Glomerular endothelial cell (primary cell): ENCODE measurements at places on chromosomes 1 and 21.

- DNase-seq, result no peak
Observed at GRCh38 chr1:94351481-94351880, 66.7 kb upstream of the ABCD3 start.

DNA sequence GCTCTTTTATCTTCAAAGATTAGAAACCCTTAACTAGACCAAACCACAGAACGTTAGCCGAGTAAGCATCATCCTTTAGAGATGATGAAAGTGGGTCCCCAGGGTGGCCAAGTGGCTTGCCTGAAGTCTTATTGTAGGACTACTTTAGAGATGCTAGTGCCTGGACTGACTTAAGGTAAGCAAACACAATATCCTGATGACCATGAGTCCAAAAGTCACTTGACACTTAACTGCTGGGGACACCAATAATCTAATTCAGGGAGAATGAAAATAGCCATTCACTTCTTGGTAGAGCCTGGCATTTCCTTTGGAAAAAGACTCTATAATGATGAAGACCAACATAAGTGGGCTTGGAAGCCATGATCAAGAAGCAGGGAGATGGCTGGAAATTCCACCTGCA lies 225.3 kb upstream of the IRF2BP2 start:
- no peak for DNase-seq

DNA sequence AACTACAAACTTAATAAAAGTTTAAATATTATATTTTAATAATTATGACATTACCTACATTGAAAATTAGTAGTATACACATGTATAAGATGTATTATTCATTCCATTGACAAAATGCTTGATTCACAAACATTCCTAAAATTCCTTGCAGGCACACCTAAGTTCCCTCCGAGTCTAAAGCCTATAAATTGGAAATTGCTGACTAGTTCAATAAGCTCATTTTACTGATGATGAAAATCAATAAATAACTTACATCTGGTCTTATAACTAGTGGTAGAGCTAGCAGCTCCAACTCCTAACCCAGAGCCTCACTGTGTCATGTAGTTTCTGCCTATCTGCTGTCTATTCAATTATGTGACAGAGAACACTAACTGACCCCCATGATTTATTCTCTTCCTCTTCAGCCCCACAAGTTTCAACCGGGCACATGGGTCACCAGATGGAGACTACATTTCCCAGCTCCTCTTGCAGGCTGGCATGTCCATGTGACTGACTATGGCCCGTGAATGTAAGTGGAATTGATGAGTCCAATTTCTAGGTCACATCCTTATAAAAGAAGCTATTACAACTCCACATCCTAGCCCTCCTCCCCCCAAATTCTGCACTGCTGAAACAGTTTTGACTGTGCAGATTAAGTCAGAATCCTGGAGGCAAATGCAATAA lies 29.6 kb upstream of the LRRC8D start:
- DNase-seq, result no peak

GRCh38 chr1:87399701-87400100 lies 71.0 kb downstream of the LMO4 start:
- no peak for DNase-seq

DNA sequence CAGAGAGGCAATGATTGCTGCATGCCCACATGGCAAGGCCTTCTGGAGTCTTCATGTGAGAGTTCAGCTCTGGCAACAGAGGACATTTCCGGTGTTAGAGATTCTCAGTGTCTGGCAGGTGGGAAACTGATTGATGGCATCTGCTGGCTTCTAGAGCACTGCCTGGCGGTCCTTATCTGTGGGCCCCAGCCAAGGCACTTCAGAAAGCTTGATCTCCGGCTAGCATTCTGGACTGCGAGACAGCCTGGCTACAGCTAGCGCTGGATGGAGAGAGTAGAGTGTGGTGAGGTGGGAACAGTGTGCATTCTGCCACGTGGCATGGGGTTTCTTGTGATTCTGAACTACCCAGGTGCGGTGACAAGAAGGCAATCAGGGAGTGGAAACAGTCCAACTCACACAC lies 9.4 kb downstream of the ZNF678 start:
- no peak for DNase-seq

DNA sequence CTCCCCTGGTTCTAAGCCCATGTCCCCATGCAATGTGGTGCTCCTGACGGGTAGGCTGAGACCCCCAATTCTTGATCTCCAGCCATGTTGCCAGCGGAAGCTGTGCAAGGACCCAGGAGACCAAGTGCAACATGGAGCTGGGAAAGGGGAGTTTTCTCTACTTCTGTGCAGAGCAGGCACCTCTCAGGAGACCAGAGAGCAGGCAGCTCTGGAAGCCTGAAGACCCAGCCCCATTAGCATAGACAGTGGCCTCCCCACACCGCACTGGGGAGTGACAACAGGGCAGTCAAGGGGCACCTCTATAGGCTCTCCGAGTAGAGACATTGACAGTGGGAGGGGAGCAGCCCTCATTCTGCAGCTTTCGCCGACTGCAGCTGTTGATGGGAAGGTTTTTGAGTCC lies 410.2 kb downstream of the MATN1 start:
- DNase-seq, result no peak

DNA sequence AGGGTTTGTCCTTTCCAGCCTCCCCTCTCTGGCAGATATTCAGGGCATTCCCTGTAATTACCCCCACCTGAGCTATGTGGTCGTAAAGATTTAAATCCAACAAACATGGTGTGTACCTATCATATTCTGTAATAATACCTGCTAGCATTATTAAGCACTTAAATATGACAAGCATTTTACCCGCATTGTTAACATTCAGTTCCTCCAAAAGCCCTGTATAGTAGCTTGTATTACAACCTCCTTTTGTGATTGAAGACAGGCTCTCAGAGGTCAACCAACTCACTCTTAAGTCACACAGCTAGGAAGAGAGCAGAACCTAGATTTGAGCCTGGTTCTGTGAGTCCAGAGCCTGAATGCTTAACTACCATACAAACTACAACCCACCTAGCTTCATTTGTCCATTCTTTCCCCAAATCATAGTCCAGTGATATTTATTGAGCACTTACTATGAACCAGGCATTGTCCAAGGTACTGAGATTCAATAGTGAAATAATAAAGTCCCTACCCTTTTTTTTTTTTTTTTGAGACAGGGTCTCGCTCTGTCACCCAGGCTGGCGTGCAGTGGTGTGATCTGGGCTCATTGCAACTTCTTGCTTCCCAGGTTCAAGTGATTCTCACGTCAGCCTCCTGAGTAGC lies 13.8 kb upstream of the KDM4A start:
- no peak for DNase-seq

DNA sequence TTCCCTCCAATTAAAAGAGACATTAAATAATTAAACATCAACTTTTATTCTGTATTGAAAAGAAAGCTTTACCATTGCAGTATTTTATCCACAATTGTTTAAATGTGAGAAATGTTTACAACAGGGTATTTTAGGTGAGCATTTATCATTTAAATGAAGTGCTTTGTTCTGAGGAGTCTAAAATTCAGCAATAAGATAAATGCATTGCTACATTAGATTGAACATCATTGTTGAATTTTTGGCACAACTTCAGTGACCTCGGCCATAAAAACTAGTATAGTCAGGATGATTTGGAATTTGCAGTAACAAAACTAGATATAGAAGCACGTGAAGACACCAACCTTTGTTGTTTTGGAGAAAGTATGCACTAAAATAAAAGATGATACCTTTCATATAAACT lies 692.9 kb downstream of the USP25 start:
- no peak for DNase-seq

DNA sequence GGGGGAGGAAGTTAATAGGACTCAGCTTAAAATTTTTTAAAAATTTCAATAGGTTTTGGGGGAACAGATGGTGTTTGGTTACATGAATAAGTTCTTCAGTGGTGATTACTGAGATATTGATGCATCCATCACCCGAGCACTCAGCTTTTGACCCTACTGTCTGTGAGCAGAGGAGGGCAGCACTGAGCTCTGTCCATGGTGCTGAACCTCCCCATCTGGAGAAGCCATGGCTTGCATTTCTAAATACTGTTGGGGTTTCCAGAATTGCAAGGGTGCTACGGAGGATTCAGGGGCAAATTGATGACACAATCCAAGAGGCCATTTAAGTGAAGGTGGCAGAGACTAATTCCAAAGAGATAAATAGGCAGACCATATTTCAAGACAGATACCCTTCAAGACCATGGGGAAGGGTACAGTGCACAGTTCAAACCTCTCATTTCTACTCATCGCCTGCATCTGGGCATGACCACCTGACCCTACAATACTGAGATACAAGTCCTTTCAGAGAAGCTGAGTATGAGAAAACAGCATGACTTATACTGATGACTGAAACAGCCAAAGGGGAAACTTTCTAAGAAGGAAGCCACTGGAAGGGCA lies 17.2 kb downstream of the SYT2 start:
- DNase-seq, result no peak

- no peak for DNase-seq
Observed at GRCh38 chr1:31241321-31241720, 1.6 kb upstream of the NKAIN1 start.

DNA sequence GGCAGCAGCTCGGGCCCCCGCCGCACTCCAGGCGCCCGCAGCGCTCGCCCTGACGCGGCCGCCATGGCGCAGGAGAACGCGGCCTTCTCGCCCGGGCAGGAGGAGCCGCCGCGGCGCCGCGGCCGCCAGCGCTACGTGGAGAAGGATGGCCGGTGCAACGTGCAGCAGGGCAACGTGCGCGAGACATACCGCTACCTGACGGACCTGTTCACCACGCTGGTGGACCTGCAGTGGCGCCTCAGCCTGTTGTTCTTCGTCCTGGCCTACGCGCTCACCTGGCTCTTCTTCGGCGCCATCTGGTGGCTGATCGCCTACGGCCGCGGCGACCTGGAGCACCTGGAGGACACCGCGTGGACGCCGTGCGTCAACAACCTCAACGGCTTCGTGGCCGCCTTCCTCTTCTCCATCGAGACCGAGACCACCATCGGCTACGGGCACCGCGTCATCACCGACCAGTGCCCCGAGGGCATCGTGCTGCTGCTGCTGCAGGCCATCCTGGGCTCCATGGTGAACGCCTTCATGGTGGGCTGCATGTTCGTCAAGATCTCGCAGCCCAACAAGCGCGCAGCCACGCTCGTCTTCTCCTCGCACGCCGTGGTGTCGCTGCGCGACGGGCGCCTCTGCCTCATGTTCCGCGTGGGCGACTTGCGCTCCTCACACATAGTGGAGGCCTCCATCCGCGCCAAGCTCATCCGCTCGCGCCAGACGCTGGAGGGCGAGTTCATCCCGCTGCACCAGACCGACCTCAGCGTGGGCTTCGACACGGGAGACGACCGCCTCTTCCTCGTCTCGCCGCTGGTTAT lies 2.8 kb downstream of the KCNJ9 start:
- no peak for DNase-seq

DNA sequence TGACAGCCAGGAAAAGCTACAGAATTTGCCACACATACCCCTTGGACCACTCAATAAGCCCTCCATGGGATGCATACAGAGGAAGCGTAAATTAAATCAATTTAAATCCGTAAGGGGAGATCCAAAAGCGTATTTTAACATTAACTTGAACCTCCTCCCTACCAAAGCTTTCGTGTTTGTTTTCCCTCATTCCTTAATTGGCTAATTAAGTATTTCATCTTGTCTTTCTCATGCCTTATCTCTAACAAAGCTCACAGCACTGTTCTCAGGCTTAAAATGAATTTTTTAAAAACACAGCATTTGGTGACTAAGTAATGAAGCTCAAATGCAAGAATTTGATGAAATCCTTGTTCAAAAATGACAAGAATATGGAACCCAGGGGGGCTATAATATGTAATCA lies 3.1 kb downstream of the PTPN14 start:
- no peak for DNase-seq

DNA sequence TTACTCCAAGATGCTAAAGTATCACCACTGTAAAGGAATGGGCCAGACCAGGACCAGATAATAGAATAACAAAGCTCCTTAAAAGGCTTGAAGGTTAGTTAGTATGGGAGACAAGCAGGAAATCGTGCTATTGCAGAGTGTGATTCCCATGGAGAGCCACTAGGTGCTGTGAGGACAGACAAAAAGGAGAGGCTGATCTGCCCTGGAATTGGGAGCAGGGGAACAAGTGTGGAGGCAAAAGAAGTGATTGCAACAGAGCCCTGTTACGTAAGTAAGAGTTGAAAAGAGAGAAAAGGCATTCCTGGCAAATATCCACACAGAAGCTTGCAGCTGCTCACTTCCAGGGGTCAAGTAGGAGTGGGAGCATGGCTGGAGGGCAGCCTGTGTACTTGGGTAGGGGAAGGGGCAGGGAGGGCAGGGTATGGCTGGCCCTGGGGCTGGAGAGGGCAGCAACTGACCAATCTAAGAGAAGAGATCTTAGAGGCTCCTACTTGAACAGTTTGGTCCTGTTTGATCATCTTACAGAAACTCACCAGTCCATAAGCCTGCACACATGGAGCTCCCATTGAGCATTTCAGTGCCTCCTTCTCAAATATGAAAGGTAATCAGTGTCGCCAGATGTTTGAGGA lies 207.7 kb upstream of the GJB5 start:
- DNase-seq, result no peak

GRCh38 chr1:224375059-224375458 lies 18.4 kb downstream of the CNIH4 start:
- no peak for DNase-seq

GRCh38 chr1:30733493-30733892 lies 10.1 kb upstream of the MATN1 start:
- DNase-seq, result no peak

- DNase-seq, result no peak
Observed at GRCh38 chr1:77513839-77514763, 168.4 kb downstream of the ZZZ3 start.

- DNase-seq, result no peak
Observed at GRCh38 chr1:79373481-79374125, 367.1 kb upstream of the ADGRL4 start.

DNA sequence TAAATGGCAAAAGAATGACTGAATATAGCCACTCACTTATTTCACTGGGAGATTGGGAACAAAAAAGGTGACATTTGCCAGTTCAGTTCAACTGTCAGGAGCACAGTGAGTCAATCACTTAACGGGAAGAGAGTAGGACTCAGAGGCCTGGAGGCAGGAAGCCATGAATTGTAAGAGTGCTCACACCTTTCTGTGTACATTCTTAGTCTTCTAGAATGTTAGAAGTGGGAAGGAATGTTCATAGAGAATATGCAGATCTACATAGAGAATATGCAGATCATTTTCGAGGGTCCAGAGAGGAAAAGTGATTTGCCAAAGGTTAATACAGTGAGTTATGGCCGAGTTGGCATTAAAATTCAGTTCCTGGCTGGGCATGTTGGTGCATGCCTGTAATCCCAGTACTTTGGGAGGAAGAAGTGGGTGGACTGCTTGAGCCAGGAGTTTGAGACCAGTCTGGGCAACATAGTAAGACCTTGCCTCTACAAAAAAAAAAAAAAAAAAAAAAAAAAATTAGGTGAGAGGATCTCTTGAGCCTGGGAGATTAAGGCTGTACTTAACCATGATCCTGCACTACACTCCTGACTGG lies 8.3 kb downstream of the IL20 start:
- no peak for DNase-seq

GRCh38 chr1:243580072-243580471 lies 270.0 kb downstream of the AKT3 start:
- DNase-seq, result no peak
